ENCODE measurements at places on chromosomes 5 and 9.

DNA sequence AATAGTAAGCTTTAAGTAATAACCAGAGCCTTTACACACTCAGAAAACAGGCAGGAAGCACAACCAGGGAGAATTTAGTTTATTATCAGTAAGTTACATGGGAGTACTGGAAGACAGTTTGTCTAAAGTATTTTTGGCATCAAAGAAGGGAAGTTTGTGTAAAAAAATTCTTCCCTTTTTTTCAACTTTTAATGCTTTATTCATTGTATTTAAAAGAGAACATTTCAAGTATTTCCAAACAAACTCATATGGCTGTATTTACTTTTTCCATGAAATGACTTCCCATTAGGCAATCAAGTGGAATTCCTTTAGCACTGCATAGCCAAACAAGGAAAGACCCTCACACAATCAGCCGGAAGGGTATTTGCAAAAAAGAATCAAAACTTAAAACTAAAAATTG lies 26.7 kb downstream of the RNF145 start:
- no peak for DNase-seq

DNA sequence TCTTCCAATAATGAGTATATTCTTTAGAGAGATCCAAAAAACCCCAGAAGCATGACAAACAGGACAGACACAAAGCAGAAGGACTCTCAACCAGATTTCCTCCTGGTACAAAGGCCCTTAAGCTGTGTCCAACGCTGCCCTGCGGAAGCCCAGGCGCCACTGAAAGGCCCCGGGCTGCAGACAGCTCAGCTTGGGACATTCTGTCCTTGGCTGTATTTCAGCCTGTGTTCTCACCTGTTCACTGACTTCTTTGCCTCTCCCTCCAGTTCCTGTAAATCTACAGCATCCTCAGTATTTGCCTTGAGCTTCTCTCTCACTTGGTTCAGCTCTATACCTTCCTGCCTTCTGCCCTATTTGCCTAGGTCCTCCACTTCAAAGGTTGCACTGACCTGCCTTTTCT lies 96.5 kb downstream of the SH3TC2 start:
- DNase-seq: no peak

- DNase-seq: no peak
Measured at GRCh38 chr9:109186857-109187520, 19.9 kb upstream of the FRRS1L start.

DNA sequence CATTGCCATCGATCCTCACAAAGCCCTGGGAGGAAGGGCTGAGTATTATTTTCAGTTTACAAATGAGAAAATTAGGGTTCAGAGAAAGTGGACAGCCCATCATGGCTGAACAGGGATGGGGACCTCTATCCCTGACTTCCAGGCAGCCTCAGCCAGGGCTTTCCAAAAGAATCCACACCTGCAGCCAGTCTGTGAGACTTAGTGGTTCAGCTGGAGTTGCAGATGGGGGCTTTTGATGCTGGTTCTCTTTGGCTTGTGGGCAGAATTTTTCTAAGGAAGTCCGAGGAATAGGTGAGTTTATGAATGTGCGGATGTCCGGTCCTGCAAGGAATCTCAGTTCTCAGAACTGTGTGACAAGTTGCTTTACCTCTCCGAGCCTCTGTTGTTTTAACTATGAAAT lies 138.1 kb downstream of the RGS3 start:
- DNase-seq: no peak

DNA sequence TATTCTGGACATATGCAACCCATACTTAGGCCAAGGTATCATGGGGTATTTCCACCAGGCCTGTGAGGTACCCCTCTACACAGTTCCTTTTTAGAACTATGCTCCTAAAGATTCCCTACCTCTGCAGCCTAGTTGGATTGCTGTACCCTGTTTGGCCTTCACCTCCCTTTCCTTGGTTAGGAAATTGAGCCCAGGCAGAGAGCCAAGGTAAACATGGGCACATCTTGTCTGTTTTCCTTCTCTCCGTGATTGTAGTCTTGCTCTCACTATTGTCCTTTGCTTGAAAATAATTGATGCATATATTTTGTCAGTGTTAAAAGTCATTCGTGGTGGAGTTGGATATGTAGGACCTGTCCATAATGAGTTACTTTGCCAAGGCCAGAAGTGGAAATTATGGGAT lies 26.7 kb downstream of the BDP1 start:
- DNase-seq: no peak

DNA sequence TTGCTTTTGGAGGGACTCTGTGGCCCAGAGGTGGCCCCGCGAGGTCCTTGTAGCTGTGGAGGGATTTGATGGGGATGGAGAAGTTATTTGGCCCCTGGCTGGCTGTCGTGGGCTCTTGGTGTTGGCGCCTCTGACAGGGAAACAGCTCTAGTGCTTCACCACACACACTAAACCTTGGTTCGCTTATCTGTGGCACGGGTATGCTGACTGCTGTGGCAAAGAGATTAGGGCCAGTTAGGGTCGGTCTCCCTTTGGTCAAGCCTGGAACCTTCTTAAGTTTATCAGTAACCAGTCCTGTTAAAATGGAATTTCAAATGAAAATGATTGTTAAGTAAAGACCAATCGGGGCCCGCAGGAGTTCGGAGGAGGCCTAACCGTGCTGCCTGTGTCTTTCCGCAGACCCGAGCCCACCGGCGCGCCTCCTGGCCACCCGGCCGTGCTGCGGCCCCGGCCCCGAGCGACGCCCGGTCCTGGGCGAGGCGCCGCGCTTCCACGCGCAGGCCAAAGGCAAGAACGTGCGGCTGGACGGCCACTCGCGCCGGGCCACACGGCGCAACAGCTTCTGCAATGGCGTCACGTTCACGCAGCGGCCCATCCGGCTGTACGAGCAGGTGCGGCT lies 28.4 kb downstream of the NEURL1B start:
- DNase-seq: no peak

DNA sequence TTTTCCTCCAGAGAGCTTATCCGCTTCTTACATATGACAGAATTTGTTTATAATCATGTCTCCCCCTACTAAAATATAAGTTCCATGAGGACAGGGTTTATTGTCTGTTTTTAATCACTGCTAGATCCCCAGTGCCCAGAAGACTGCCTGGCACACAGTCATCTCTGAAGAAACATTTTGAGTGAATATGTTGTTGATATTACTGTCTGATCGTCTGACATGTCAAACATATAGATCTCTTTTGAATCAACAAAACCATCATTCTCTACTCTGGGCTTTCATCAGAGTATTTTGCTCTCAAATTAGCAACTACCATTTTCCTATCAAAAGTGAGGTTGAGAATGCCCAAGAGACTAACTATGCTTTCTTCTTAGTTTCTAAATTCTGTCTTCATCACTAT lies 67.3 kb upstream of the SHISAL2B start:
- DNase-seq: no peak

DNA sequence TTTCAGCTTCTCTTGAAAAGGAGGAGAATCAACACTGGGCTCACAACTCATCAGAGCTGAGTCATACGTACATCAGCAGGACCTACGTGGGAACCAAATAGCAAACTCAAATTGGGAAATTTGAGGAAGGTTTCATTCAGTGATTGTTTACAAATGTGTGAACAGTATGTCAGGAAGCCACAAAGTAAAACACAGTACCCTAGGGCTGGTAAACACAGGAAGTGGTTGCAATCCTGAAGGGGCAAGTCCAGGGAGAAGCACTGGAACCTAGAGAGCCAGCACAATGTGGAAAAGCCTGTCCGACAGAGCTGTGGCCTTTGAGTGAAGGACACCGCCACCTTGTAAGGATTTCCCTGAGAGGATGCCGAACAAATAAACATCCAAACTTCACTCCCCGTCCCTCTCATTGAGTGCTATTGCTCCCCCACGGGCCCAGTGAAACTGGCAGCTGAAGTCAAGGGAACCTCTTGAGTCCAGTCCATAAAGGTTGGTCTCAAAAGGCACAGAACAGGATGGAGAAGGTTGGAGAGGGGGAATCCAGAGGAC lies 26.7 kb upstream of the RICTOR start:
- DNase-seq: no peak

DNA sequence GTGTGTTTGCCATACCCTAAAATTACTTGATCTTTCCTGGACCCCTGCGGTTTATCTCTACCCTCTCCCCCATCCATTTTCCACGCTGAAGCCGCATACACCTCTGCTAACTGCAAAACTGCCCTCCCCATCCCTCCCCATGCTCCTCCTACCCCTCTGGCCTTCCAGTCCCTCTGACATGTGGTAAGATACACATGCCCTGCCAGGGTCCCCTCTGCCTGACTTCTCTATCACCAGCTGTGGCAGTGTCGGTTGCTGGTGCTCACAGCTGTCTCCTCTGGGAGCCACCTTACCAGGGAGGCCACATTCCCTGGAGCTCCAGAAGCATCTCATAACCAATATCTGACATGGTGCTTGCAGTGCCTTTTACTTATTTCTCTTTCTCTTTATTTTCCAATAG lies 58.9 kb upstream of the COL15A1 start:
- no peak for DNase-seq

- no peak for DNase-seq
Measured at GRCh38 chr5:104266161-104266560, 703.6 kb upstream of the NUDT12 start.

- no peak for DNase-seq
Measured at GRCh38 chr5:172171118-172171517, 16.9 kb downstream of the STK10 start.

DNA sequence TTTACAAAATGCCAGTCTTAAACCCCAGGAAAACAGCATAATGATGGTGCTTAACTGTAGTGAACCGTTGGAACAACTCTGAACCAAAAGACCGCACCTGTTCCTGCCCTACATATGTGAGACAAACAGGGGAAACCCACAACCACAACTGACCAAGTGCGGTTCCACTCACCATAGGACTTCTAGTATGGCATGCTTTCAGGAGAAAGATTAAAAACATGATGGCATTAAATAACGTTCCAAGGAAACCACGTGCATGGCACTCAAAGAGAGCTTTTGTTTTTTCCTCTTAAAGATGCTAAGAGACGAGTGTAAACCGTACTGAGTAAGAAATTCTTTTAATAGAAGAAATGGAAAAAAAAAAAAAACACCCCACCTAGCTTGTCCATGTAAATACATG lies 119.8 kb downstream of the SSBP2 start:
- DNase-seq: peak; percentile 94

DNA sequence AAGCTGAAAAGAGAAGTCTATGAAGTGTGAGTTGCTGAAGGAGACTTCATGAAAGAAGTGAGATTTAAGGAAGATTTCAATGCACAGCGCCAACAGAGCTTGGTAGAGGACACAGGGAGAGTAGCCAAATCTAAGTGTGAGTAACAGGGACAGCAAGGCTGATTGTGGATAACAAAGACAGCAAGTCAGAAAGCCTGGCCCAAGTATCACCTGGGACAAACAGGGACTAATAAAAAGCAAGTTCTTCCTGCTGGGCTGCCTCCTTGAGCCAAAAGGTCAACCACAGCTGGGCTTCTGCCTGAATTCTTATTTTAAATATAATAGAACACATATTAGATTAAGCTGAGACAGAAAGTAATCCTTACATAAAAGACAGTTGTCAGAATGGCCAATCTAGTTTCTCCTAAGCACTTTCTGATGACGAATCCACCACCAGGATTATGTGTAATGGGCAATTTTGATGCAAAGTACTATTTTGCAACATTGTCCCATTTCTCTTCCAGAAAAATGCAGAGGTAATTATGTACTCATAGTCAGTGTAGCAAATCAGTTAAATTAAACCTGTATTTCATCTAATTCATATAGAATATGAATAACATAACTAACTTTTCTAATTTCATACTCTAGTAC lies 73.8 kb downstream of the MAPKAP1 start:
- DNase-seq: no peak

DNA sequence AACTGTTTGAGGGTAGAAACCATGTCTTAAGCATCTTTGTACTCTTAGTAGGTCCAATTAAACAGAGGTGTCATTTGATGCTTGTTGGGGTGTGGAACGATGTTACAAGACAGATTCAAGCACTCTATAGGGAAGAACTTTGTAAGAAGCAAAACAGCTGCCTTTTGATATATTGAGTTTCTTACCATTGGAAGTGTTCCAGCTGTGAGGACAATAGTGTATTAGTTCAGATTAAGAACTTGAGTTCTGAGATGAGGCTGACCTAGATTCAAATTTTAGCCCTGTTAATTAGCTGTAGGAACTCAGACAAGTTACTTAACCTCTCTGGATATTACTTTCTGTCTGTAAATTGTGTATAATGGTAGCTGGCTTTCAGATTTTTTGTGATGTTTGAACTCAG lies 19.6 kb upstream of the ZNF462 start:
- DNase-seq: no peak

DNA sequence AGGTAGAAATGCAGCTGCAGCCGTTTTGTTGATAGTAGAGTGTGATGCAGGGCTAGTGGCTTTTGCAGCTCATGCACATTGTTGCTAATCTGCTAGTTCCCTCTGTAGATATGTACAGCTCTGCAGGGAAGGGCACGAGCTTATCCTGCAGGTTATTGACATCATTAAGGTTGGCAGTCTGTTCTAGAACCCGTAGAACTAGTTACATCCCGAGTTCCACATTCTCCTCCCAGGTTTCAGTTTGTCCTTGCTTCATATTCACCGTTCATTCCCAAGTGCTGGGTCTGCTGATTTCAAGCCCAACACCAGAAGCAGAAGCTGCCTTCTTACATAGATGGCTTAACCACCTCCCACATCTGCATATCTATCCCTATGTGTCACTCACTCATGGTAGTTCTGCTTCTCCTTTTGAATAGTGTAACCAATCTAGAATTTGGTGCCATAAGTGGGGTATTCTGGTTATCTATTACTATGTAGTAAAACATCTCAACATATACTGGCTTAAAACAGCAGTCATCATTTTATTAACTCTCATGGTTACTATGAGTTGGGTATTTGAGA lies 38.1 kb downstream of the CRHBP start:
- no peak for DNase-seq

DNA sequence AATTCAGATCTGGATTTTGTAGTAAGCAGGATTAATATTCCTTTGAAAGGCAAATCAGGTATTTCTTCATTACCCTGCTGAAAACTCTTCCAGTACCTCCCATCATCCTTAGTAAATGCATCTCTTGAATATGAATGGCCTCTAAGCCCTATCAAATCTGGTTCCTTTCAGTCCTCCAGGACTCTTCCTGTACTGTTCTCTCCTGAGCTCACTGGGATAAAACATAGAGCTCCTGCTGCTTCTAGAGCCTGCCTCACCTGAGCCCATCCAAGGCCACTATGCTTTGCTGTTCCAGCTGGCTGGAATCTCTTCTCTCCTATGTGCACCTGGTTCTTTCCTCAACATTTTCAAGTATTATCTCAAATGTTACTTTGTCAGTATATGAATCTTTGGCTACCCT lies 803.3 kb upstream of the CTNND2 start:
- DNase-seq: no peak

DNA sequence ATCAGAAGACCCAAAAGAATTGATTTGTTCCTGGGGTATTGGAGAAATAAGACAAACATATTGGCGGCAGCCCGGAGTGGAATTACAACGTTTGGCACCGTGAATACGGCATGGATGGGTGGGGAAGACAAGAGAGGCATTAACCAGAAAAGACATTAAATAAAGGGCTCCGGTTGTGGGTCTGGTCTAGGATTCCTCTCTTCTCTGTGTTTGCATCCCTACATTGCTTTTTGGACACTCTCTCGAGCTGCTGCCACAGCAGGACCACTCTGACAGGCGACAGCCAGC lies 138.7 kb upstream of the PALM2AKAP2 start:
- no peak for DNase-seq

- DNase-seq: no peak
Measured at GRCh38 chr9:137256856-137257255, 1.7 kb downstream of the NELFB start.

Measured in KG1 (cell line).